ENCODE measurements at places on chromosomes 2 and 18.

DNA sequence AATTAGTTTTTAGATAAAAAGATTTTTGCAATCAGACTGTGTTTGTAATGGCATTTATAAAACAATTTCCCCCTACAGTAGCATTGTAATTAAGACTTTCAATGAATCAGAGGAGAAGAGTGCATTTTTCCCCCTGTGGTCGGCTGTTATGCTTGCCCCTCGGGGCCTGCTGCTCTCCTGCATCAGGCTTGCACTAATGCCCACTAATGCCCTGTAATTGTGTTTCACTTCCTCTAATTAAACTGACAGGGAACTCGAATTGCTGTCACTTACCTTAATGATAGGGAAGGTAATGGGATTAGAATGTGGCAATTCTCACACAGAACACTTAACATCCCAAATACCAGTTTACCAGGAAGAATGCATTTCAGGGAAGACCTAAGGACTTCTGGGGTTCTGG is 61.2 kb upstream of the LRRTM1 start:
- DNase-seq = no peak

GRCh38 chr18:79123948-79124347 is 54.8 kb downstream of the ATP9B start:
- no peak for DNase-seq

GRCh38 chr2:179636100-179636980 is 225.1 kb downstream of the ZNF385B start:
- no peak for DNase-seq

DNA sequence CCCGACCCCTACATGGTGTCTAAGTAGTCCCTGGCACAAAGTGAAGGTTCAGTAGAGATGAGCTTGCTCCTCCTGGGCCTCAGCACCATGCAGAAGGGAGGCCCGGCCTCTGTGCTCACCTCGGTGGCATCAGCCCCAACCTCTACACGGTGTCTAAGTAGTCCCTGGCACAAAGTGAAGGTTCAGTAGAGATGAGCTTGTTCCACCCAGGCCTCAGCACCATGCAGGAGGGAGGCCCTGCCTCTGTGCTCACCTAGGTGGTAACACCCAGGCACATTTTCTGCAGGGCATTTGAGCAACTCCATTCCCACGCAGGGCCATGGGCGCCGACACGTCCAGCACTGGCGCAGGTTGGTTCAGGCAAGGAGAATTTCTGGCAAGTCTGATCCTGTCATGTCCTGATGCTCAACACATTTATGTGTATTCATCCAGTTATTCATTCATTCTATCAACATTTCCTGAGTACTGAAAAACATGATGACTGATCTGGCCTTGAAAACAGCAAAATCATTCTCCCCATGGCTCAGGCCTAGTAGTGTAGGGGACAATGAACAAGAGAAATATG is 408.2 kb upstream of the MYT1L start:
- no peak for DNase-seq

DNA sequence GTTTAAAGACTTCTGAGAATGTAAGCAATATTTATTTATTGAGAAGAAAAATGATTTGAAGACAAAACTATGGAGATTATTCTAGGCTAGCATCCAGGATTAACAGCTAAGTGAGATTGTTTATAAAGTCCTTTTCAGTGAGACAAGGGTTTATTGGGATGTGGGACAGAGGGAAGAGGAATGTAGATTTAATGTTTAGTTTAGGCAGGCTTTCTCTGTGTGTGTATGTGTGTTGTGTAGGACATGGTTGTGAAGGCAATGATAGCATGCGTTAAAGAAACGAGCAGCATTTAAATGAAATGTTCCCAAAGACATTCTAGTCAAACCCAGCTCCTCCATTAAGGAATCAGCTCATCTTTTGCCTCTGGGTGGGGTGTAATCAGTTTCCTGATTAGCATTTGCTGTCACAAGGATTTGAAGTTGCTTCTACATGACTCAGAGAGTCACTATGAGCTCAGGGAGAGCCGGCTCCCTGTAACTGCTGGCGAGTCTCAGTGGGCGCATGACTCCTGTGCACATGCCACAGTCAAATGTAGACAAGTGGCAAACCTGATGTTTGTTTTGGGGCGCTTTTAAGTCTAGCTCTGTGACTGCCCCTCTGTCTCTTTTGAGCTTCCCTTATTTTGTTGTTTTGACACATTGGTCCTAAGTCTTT is 442.2 kb upstream of the CELF4 start:
- DNase-seq = no peak

GRCh38 chr2:31317396-31317795 is 83.4 kb downstream of the EHD3 start:
- no peak for DNase-seq

DNA sequence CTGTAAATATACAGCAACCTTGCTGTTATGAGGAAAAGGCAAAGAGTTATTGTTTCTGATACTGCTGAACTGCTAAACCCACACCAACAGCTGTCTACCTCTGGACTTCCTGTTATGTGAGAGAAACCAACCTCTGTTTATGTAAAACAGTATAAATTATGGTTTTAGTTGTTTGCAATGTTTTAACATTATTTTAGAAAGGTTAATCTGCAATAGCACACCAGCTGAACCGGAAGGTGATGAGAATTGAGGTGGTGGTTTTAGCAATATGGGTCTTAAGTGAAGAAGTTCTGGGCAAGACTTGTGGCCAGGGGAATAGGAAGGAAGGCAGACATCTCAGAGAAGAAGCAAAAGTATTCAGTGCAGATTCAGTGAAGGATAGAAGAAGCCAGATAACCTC is 237.8 kb downstream of the PLCL1 start:
- no peak for DNase-seq

DNA sequence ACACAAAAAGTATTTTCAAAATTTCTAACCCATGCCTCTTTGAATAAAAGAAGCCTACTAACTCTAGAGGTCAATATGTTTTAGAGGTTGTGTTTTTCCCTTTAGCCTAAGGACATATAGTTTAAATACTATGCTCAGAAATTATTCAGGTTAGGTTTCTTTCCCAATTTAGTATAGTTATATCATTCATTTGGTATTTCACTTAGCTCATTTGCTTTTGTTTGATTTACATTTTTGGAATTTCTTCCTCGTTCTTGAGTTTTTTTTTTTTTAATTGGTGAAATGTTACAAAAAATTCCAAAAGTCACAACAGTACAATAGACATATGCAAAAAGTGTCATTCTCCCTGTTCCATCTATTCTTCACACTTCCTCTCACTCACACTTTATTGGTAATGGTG is 371.3 kb upstream of the TNP1 start:
- DNase-seq = no peak

DNA sequence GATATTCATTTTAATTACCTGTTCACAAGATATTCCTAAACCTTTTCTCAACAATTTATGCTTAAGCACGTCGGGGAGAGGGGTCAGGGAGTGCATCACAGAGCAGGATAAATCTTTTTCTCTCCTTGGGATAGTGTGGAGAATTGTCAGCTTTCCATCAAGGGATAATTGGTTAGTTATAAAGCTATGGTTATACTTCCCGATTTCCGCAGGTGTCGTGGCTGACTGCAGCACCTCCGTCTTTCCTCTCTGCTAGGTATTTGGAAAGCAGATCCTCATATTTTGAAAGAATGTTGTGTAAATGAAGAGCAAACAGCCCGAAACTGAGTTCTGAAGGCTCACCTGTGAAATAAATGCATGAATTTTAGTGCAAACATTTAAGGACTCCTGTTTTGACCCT is 778 bp downstream of the DYNC2LI1 start:
- no peak for DNase-seq

- no peak for DNase-seq
Measured at GRCh38 chr2:101737478-101738255, 40.2 kb downstream of the MAP4K4 start.

GRCh38 chr2:71557321-71557720 is 104.0 kb downstream of the DYSF start:
- DNase-seq = no peak

DNA sequence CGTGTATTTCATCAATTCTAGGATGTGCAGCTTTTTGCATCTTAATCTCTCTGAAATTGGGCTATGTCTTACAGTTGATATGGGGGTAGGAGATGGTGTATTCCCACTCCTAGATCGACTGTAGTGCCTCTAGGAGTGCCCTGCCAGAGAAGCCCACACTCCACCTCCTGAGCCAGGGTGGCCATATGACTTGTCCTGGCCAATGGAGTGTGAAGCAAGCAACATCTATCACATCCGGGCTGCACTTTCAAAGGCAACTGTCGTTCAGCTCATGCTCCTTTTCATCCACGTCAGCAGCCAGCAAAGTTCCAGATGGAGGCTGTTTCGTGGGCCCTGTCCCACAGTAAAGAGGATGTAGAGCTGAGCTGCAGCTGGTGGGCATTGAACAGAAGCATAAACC is 149.4 kb upstream of the SLC1A4 start:
- no peak for DNase-seq

DNA sequence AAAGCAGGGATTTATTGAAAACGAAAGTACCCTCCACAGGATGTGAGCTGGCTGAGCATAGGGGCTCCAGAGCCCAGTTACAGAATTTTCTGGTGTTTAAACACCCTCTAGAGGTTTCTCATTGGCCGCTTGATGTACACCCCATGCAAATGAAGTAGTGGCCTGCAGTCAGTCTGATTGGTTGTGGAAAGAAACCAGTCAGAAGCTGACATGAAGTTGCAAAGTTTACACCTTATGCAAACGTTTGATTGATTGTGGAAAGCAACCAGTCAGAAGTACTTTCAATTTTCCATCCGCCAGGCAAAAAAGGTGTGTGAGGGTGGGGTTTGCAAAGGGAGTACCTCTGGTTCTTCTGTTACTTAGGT is 62.3 kb downstream of the VWA3B start:
- no peak for DNase-seq

DNA sequence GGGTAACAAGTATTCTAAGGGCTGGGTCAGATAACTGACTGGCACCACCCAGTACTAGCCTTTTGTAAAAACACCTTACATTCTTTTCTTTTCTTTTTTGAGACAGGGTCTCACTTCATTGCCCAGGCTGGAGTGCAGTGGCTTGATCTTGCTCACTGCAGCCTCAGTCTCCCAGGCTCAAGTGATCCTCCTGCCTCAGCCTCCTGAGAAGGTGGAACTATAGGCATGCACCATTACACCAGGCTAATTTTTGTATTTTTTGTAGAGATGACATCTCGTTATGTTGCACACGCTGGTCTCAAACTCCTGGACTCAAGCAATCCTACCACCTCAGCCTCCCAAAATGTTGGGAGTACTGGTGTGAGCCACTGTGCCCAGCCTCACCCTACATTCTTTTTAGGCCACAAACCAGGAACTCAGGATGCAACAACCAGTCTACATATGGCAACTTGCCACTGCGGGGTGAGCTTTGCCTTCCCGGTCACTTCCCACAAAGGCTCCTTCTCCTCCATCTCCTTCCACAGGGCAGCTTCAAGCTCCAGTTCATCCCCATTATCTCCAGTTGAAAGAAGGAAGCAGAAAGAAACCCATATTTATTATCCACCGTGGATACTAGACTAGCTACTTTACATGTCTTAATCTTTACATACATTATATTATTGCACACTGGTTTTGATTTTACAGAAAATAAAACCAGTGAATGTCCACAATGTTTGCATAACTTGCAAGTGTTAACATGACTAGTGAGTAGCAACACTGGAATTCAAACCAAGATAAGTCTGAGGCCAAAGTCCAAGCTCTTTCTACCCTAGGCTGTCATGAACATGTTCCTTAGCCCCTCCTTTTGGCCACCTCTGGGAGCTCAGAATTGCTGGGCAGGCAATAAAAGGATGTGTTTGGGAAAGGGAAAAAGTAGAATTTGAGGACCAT is 23.7 kb upstream of the AP1S3 start:
- DNase-seq = no peak

GRCh38 chr2:200640901-200641300 is 55.1 kb downstream of the AOX1 start:
- no peak for DNase-seq

DNA sequence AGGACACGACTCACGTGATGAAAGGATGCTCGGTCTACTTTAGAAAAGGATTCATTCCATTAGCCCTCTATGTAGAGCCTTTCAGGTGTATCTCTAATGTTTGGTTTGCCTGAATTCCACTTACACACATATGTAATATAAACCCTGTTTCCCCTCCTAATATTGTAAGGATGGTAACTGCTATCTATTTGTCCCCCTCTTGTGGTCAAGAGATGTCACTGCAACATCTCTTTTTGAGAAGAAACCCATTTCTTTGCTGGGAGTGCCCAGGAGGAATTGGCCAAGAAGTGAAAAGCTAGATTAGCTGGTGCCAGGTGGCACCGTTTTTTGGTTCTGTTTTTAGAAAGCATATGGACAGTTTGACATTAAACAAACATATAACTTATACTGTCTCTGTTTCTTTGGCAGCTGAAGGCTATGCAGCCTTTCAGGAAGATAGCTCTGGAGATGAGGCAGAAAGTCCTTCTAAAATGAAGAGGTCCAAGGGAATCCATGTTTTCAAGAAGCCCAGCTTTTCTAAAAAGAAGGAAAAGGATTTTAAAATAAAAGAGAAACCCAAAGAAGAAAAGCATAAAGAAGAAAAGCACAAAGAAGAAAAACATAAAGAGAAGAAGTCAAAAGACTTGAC is 41.2 kb downstream of the RALBP1 start:
- DNase-seq = no peak

DNA sequence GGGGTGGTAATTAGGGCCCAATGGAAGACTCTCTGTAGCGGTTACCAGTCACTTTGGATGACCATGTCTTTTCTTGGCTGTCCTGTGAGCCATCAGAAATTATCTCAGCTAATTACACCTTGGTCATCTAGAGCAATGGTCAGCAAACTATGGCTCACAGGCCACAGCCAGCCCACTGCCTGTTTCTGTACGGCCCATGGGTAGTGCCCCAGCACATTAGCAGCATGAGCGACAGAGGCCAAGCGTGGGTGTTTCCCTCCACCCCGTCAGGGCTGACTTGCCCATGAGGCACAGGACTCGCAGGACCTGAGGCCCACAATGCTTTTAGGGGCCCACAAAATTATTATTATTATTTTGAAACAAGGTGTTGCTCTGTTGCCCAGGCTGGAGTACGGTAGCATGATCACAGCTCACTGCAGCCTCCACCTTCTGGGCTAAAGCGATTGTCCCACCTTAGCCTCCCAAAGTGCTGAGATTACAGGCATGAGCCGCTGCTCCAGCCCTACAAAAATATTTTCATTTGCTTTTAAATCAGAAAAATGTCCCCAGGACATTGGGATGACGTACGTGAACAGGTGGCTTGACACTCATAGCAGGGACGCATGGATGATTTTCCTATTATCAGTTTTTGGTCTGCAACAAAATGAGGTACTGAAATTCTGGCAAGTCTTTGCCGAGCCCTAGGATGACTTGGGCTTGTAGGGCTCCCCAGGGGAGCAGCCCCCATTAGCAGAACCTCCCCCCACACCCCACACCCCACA is 29.3 kb upstream of the CEP68 start:
- DNase-seq = no peak

GRCh38 chr18:49875783-49876182 is 62.5 kb upstream of the ACAA2 start:
- no peak for DNase-seq

GRCh38 chr2:180367815-180368214 is 360.7 kb upstream of the CWC22 start:
- no peak for DNase-seq

DNA sequence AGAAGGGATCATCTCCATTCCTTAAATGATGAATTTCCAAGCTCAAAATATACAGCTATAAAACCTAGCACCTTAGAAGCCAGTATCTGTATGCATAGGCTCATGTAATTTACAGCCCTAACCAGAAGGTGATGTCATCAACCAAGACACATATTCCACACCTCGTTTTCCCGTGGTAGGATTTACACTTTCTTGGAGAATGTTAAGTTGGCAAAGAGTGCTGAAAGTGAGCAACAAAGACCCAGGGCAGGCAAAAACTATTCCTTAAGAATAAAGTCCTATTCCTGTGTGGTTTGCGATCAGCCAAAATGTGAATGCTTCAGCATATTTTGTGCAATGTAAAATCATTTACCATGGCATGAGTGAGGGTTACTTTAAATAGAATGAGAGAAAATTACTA is 247.1 kb downstream of the OSR1 start:
- DNase-seq = no peak

- DNase-seq = no peak
Measured at GRCh38 chr2:171719660-171720059, 32.4 kb downstream of the DYNC1I2 start.

Measured in mesothelial cell of epicardium (in vitro differentiated cells).